ENCODE measurements at places on chromosomes 5 and 9.

- DNase-seq: peak; percentile 21
Observed at GRCh38 chr5:125450771-125451170, 704.3 kb upstream of the ZNF608 start.

DNA sequence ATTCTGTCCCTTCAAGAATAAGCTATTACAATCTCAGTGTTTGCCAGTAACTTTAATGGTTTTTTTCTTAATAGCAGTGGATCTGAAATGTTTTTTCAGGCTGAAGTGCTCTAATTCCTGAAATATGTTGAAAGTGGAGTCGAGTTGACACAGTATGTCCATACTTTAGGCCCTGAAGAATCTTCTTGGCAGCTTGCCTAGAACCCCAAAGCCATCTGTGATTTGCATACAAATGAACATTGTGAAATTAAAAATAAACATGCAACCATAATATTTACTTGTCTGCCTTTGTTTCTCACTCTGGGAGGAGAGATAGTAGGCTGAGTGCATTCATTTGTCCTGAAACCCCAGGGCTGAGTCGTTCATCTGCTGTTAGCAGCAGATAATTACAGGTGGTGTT lies 152.7 kb downstream of the ADCY2 start:
- no peak for DNase-seq

GRCh38 chr9:85053206-85053786 lies 383.8 kb downstream of the NTRK2 start:
- no peak for DNase-seq

DNA sequence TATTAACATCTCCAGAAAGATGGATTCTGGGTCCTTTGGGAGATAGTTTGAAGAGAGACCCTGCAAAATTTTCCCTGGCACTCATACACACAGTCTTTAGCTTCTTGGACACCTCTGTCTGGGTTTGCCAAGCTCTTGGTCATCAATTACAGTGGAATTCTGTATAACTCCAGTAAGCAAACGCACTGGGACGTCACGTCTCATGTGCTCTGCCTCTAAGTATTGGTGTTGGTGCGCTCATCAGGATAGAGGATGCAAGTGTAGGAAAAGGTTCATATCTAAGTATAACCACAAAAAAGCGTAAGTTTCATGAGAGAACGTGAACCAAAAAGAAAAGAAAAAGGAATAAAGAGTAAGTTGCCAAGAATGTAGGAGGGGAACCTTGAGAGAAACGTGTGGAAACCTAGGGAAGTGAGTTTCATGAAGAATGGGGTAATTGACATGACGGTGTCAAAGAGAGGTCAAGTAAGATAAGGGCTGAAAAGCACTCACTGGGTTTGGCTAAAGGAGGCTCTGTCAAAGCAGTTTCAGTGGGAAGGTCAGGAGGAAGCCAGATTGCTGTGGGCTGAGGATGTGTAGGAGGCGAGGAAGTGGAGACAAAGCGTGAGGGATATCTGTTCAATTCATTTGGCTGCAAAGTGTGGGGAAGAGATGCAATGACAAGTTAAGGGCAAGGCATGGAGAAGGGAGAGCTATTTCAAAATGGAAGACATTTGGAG lies 92.7 kb downstream of the RAD23B start:
- no peak for DNase-seq

DNA sequence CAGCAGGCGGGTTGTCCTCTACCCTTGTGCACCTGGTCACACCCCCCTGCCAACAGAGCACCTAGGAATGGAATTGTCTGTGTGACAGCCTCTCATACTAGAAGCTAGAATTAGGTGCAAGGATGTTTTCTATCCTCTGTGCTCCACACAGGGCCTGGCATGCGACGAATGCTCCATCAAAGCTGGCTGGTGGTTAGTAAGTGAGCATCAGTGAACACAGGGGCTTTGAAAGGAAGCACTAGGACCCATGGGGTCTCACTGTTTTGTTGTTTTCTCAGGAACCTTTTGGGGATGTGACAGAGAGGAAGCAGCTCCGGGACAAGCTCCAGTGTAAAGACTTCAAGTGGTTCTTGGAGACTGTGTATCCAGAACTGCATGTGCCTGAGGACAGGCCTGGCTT lies 32.3 kb downstream of the GALNT12 start:
- DNase-seq: no peak

Data from fibroblast of skin of scalp (primary cell).